Keratinocyte (primary cell): ENCODE measurements at places on chromosomes 5 and 9.

- DNase-seq, result peak; percentile 65
Measured at GRCh38 chr5:158384535-158385481, 525.9 kb upstream of the CLINT1 start.

- DNase-seq, result no peak
Measured at GRCh38 chr9:123070198-123070597, 36.7 kb downstream of the GPR21 start.

DNA sequence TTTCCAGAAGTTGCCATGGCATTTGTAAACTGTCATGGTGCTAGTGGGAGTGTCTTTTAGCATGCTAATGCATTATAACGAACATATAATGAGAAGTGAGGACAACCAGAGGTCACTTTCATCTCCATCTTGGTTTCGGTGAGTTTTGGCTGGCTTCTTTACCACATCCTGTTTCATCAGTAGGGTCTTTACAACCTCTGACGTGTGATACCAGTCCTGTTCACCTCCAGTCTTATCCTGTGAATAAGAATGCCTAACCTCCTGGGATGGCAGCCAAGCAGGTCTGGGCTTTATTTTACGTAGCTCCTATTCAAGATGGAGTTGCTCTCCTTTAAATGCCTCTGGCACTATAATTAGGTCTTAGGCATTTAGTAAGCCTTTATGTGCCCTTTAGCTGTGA, 20.4 kb upstream of the RFK start:
- DNase-seq, result no peak

DNA sequence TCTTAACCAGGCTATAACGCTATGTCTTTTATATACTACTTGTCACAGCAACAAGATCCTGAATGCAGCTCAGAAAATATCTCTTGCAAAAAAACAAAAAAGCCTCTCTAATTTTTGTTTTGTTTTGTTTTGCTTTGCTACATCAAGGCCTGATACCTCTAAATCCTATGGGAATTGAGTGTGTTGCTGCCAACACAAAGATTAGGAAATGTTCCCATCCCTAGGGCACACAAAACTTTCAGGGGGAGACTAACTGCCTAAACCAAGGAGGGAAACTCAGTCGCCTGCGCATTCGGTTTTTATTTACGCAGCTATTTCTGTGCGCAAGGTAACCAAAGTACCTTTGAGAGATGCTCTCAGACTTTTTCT, 1.7 kb downstream of the SSBP2 start:
- DNase-seq, result no peak

DNA sequence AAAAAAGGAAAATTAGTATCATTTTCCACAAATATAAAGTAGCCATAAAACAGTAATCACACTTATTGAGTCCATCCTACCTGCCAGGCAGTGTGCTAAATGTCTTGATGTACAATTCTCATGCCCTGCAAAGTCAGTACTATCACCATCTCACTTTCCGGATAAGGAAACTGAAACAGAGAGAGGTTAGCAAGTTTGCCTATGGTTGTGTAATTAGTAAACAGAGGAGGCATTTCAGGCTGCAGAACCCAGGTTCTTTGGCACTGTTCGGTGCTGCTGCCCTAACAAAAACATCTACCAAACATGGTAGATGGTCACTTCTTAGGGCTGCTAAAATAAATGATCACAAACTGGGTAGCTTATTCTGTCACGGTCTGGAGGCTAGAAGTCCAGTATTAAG, 22.6 kb downstream of the PLAC8L1 start:
- DNase-seq, result no peak

DNA sequence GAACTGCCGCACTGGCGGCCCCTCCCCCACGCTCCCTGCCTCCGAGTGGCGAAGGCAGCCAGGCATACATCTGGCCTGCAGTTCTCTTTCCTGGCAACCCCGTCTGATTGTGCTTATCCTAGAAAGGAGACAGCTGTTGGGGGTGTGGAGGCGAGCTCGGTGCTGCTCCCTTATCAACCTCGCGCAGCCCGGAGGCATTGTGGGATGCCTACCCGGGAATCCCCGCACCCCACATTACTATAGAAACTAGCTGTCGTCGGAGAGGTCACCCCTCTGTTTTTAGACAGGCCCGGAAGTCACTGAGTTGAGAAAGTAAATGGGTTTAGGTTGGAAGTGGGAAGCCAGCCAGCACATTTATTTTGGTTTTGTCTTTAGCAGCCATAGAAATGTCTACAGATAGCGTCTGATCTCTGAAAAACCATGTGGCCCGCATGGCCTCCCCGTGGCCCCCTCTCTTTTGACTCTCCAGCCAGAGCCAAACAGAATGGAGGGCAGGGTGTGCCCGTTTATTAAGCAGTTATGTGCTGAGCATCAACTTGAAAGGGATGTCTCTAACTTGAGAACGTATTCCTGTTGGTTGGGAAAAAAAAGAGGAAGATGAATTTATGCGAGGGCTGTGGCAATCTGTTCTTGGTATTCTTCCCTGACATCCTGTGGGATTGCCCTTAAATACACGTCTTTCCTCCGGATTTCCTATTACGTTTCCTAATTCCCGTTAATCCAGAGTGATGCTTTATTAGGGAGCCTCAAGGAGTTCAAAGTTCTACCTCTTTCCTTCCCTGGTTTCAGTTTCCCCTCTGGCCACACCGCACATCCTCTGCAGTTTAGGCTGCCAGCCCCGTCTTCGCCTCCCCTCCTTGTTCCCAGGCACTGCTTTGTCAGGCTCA, 3.9 kb downstream of the STC2 start:
- DNase-seq, result no peak

- no peak for DNase-seq
Measured at GRCh38 chr9:102740578-102740977, 254.6 kb upstream of the CYLC2 start.

DNA sequence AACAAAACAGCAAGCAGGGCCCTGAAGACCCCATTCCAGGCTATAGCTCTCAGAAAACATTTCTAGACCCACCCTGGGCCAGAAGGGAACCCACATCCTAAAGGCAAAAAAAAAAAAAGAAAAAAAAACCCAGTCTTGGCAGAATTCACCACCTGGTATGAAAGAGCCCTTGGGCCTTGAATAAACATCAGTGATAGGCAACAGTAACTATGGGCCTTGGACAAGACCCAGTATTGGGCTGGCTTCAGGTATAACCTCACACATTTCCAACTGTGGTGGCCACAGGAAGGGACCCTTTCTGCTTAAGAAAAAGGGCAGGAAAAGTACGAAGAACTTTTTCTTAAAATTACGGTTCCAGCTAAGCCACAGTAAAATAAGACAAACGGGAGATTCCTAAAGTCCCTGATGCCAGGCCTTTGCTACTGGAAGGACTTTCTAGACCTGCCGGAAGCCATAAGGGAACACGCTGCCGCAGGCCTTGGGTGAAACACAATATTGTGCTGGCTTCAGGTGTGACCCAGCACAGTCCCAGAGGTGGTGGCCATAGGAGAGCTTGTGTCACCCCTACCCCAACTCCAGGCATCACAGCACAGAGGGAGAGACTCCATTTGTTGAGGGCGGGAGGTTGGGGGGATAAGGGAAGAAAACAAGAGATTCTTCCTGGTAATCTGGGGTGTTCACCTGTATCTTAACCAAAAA, 505.2 kb upstream of the RGMB start:
- DNase-seq, result no peak
